Glutamatergic neuron (in vitro differentiated cells): ENCODE measurements at places on chromosomes 3 and 15.

DNA sequence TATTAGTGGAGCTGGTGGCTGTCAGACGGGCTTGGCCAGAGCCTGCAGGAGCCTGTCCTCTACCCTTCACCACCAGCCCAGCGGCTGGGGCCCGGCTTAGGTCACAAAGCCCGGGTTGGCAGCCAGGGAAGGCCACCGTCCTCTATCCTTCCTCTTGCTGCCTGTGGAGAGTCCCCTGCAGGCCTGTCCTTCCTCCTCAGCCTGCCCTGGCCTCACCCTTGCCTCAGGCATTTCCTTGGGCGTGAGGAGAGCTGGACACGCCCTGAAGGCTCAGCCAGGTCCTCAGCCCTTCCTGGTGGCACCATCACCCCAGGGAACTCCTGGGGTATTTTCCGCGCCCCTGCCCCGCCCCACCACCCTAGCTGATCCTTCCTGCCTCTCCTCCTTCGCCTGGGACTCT, 7.7 kb downstream of the CHAC1 start:
- no peak for DNase-seq

GRCh38 chr15:56456229-56456628, 8.7 kb downstream of the MNS1 start:
- DNase-seq = no peak

DNA sequence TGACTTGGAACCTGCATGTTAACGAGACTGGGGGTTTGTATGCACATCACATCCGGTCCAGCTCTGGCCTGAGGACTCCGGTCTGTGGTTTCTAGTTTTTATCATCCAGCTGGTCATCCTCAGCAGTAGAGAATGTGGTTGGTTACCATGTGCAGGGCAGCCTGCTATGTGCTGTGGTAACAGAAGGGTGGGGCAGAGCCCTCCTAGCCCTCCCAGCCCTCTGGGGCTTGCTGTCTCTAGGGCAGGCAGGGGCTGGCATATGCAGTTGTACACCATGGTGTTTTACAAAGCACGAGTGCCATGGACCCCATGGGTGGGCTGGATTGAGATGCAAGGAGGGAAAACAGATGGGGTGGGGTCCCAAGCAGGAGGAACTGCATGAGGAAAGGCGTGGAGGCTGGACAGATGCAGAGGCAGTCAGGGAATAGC, 70.2 kb downstream of the APBA2 start:
- DNase-seq = no peak

DNA sequence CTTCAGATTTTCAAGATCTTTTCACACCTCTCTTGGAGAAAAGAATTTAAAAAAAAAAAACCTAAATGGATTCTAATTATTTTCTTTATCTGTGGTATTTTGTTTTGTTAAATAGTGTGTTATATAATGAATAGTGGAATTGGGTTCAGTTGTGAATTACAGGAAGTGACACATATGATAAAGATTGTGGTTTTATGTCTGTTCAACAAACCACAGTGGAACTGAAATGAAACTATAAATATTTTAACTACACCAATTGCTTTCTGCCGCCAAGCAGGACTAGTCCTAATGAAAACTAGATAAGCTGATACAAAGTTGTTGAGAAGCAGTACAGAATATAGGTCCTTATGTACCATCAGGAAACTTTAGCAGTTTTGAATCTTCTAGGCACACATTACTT, 121.6 kb downstream of the UBE2E2 start:
- no peak for DNase-seq

DNA sequence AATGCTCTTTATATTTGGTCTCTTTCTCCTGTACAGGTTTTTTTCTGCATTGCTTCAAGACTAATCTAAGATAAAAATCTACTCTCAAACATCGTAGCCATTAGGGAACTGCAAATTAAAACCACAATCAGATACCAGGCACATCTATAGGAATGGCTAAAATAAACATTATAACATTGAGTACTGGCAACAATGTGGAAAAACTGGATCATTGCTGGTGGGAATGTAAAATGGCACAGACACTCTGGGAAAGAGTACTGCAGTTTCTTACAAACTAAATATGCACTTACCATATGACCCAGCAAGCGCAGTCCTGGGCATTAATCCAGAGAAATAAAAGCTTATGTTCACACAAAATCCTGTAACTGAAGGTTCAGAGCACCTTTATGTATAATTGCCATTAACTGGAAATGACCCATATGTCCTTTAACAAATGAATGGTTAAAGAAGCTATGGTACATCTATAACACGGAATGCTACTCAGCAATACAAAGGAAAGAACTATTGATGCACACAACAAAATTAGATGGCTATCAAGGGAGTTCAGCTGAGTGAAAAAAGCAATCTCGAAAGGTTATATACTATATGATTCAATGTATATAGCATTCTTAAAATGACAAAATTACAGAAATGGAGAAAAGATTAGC, 6.3 kb downstream of the ABCC5 start:
- DNase-seq = no peak

GRCh38 chr3:53478166-53478830, 16.1 kb upstream of the CACNA1D start:
- no peak for DNase-seq

DNA sequence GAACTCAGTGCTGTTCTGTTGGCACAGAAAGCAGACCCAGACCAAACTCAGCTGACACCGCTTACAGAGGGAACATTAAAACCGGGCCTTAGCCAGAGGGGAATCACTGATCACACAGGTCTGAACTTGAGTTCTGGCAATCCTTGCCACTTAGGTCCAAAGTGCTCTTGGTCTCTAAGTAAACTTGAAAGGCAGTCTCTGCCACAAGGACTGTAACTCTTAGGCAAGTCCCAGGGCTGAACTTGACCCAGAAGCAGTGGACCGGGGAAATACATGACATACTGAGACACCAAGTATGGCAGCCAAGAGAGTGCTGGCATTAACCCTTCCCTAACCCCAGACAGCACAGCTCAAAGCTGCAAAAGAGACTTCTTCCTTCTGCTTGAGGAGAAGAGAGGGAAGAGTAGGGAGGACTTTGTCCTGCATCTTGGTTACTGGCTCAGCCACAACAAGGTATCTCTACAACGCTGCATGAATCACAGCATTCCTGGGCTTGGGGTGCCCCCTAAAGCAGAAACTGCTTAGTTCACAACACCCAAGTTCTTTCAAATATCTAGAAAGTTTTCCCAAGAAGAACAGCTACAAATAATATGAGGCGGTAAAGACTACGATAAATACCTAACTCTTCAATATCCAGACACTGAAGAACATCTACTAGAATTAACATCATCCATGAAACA, 32.5 kb downstream of the NAALADL2 start:
- DNase-seq = no peak

GRCh38 chr15:79769069-79769481, 127.7 kb downstream of the MTHFS start:
- DNase-seq = no peak

GRCh38 chr3:155963570-155963969, 93.1 kb downstream of the GMPS start:
- DNase-seq = no peak

- peak; percentile 59 for DNase-seq
These were observed at the start of gene CA12 for GRCh38 chr15:63381301-63382204. Gene CA12 (minus strand): TSS chr15:63381846. CDS start chr15:63381720, 126 bp downstream.

- DNase-seq = no peak
These were observed 17.9 kb upstream of the NIT2 start for GRCh38 chr3:100316641-100317069.

- no peak for DNase-seq
These were observed 432.9 kb upstream of the CFAP20DC start for GRCh38 chr3:59482684-59483083.

GRCh38 chr15:47963265-47963664, 157.5 kb upstream of the SLC24A5 start:
- no peak for DNase-seq

DNA sequence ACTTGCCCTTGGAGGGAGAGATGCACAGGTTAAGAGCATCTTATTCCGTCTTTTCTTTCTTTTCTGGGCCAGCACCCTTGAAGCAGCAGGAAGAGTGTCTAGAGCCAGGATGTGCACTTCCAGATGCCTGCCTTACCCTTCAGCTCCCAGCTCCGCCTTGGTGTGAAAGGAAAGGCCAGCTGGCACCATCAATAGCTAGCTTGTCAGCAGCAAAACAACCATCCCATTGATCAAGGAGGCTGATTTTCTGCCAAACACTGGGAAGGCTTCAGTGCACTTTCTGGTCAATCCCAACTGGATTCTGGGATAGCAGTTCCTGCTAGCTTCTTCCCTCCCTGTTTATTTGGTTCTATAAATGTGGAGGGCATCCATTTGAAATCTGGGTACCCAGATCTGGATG, 110.9 kb upstream of the GALNT15 start:
- DNase-seq = no peak

- DNase-seq = no peak
These were observed 39.6 kb downstream of the TLE3 start for GRCh38 chr15:70057931-70058641.

DNA sequence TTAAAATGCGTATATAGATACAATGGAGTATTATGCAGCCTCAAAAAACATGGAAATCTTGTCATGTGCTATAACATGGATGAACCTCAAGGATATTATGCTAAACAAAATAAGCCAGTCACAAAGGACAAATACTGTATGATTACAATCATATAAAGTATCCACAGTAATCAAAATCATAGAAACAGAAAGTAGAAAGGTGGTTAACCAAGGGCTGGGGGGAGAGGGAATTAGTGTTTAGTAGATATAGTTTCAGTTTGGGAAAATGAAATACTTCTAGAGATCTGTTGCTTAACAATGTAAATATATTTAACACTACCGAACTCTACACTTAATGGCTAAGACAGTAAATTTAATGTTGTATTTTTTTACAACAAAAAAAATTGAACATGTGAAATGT, 9.0 kb downstream of the TOP2B start:
- DNase-seq = no peak

- DNase-seq = no peak
These were observed 276.9 kb upstream of the IL12A start for GRCh38 chr3:159711560-159712333.

DNA sequence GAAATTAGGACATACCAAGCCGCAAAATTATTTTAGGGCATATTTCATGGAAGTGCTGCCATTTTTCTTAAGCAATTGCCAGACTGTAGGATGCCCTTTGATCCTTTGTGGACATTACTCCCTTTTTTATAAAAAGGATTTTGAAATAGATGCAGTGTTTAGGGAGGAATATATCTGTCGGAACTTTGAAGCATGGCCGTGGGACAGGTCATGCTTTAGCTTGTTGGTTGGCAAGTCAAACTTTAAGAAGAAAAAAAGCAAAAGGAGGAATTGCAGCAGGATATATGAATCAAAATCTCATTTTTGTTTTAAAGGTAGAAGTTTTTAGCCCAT, 122.1 kb downstream of the MCTP2 start:
- no peak for DNase-seq

DNA sequence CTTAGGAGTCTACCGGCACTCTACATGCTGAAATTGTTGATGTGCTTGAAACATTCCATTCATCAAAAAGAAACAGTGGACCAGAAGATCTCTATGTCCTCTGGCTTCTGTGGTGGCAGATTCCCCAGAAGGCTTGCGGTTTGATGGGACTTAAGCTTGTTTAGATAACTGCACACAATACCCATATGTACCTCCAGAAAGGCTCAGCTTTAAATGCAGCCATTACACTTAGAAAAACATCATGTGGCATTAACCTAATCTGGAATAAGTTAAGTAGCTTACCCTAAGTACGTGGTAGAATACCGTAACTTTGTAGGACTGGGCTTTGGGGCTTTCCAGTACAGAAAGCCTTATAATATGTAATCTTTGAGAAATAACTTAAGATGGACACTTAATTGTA, 187.3 kb downstream of the RBMS3 start:
- DNase-seq = no peak

- DNase-seq = no peak
These were observed 7.3 kb downstream of the VGLL4 start for GRCh38 chr3:11636394-11636770.

- DNase-seq = no peak
These were observed 59.5 kb downstream of the MLH1 start for GRCh38 chr3:37052860-37053259.

DNA sequence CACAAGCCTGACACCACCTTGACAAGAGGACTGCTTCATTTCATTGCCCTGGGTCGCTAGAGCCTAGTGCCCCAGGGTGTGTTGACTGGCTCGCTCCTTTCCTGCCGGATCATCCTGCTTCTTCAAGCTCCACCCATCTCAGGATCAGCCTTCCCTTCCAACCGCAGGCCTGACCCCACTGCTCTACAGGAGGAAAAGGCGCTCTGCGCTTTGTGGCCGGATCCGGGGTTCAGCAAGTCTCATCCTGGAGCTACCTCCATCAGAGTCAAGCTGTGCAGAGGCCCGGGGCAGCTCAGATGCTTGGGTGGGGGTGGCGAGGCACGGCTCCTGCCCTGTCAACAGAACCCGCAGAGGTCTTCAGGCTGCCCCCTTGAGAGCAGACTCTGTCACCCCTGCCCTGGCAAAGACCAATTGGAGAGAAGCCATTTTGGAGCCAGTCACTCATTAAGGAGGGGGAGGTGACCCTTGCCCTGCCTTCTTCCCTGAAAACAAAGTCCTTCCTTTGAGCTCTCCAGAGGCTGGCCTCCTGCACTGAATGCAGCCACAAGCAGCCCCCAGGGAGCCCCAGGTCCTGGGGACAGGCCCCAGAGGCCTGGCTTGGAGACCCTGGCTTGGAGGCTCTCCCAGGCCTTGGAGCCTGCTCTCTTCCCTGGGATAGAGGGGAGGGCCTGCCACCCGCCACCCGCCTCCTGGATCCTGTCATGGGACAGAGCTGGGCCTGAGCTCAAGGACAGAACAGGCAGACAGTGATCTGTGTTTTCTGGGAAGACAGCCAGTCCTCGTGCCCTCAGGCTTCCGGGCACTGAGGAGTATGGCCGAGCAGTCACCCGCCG, 80.3 kb downstream of the CPN2 start:
- DNase-seq = no peak

- no peak for DNase-seq
These were observed 584.4 kb downstream of the GRM7 start for GRCh38 chr3:7445331-7445730.

DNA sequence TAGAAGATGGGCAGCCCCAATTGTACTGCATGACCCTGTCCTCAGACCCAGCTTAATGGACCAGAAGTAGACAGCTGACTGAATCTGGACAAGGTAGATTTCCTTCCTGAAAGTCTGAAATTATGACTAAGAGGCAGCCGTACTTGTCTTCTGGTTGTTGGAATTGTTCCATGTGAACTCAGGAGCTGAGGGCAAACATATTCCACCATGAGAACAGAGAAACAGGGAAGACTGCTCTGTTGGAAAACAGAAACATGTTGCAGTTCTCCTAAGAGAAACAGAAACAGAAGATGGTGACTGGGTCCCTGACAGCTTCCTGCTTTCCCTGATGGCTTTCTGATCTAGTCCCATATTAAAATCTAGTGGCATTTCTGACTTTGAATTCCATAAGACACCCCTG, 24.1 kb downstream of the POPDC2 start:
- no peak for DNase-seq
